ENCODE measurements at places on chromosomes 2 and 18.

GRCh38 chr2:36889795-36890194, 76.5 kb downstream of the STRN start:
- peak; percentile 88 for DNase-seq

GRCh38 chr2:58720770-58721697, 479.9 kb upstream of the FANCL start:
- DNase-seq = no peak

DNA sequence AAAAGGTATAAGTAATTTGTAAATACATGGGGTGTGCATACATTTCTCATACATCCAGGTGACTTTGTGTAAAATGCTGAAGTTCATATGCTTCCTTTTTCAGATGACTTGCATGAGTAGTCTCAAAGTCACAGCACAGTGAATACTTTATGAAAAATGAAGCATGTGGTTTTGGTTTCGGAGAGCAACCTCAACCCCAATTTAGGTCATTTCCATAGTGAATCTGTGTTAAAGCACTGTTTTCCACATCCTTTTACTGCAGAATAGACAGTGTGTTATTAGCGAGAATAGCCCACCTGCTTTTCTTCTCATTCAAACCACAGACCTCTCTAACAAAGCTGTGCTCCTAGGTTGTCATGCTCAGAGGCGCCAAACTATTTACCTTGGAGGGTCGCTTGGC, 204.4 kb upstream of the RASGRP3 start:
- no peak for DNase-seq

DNA sequence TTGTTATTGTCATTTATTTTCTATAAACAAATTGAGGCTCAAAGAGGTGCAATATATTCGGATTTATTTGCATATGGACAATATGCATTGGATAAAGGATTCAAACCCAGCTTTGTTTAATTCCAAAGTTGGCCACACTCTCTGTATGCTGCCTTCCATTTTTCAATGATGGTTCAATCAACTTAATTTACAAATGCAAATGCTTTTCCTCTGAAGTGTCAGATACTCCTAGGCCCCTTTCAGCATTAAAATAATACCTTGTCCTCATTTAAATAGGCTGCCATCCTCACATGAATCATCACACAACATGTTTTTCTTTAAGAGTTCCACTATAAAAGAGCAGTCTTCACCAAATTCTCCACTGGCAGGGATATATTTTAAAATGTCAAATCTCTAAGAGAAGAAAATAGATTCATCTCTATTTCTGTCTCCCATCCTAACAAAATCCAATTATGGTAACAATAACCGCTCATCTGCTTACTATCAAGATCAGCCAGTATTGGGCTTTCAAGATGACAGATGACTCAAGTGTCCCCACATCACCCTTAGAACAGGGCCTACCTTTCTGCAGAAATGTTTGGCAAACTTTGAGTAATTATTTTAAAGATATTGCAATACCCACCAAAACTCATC, 114.8 kb downstream of the SCG2 start:
- no peak for DNase-seq

GRCh38 chr2:159620796-159621195, 4.4 kb upstream of the BAZ2B start:
- DNase-seq = no peak

GRCh38 chr2:235570256-235570655, 76.4 kb downstream of the AGAP1 start:
- DNase-seq = no peak

GRCh38 chr18:50429207-50429948, 54.5 kb downstream of the SKA1 start:
- no peak for DNase-seq

DNA sequence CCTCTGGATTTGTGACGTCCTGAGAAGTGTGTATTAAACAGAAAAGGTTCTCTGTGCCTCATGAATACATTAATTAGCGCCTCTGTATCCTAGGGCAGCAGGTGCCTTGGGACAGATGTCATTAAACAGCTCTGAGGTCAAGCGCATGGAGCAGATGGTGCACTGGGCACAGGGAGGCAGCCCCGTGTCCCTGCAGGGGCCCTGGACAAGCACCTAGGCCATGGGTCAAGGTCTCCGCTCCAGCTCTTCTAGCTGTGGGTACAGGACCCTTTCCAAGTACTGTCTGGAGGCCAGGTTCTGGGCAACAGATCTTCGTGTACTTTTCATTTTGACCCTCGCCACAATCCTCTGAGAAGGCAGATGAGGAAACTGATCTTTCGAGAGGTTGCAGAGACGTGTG, 126.4 kb downstream of the KCTD1 start:
- DNase-seq = no peak

- peak; percentile 21 for DNase-seq
These were observed 190.3 kb upstream of the SLC8A1 start for GRCh38 chr2:40642237-40642636.

DNA sequence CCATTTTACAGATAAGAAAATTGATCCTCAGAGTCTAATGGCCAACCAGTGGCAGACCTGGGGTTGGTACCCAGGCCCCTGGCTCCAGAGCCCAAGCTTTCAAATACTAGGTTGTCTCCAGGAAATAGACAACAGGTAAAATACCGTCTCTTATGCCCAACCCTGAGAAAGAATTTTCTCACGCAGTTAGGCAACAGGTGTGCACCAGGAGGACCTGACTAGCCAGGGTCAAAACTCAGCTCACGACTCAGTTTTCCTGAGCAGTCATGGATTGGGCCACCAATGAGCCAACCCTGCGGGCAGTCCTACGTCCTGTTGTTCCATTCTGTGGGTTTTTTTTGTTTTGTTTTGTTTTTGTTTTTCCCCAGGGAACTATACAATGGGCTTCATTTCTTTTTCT, 13.5 kb downstream of the TRIB2 start:
- no peak for DNase-seq

GRCh38 chr2:8505311-8505920, 176.4 kb upstream of the ID2 start:
- no peak for DNase-seq

GRCh38 chr18:41905786-41906527, 49.1 kb upstream of the PIK3C3 start:
- no peak for DNase-seq

- DNase-seq = no peak
These were observed 63.9 kb downstream of the TMEM131 start for GRCh38 chr2:97931858-97932225.

DNA sequence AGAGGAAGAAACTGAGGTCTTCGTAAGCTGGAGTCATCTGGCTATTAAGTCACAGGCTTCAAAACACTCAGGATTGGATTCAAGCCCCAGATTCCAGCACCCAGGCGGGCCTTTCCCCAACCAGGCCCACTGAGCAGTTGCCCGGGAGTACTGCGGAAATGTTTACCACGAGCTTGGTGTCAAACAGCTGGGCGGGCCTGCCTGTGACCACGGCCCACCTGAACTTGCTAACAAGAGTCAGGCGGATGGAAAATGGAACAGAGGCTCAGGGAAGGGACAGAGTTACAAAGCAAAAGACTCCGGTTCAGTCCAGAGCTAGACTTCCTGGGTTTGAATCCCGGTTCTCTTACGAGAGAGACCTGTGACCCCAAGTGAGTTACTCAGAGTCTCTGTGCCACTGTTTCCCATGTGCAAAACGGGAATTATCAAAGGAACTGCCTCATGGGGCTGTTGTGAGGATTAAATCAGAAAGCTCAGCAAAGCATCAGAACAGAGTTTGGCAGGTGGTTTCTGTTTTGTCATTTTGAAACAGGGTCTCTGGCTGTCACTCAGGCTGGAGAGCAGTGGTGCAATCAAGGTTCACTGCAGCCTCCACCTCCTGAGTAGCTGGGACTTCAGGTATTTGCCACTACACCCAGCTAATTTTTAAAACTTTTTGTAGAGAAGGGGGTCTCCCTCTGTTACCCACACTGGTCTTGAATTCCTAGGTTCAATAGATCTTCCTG, 49.0 kb upstream of the TFCP2L1 start:
- no peak for DNase-seq

GRCh38 chr18:76416911-76417310, 78.1 kb downstream of the ZNF516 start:
- peak; percentile 37 for DNase-seq

- no peak for DNase-seq
These were observed at the start of gene ASPRV1 for GRCh38 chr2:69961496-69961895. Gene ASPRV1, minus strand, starts transcription at chr2:69961631. Its CDS starts 195 bp downstream, at chr2:69961436.

DNA sequence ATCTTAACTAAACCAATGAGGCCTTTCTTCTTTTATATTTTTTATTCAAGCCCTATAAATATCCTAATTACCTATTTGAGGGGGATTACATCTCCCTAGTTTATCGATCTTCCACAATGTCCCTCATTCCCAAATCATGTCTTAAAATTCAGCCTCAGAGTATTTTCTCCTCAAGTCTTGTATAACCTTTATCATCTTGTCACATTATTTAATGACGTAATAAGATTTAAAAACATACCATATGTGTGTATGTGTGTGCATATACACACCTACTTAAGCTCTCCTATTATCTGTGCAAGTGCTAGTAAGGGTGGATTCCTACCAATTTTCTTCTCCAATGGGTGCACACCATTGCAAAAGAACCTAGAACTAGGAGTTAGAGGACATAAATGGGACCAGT, 421.1 kb downstream of the FIGN start:
- DNase-seq = no peak

DNA sequence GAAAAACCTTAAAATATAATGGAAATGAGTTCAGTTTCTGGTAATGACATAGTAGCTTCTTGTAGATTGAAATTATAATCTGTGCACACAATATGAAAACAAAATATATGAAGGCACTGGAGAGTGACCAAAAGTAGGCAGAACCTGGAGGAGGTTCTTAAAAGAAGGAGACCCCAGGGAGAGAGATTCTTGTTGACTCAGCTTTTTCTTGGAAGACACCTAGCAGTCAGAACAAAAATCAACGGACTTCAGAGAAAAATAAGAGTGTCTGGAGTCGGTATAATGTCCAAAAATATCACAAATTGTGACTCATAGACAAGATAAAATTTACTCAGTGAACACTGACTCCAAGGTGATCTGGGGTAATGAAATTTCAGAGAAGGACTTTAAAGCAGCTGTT, 286.5 kb downstream of the CCDC178 start:
- no peak for DNase-seq

DNA sequence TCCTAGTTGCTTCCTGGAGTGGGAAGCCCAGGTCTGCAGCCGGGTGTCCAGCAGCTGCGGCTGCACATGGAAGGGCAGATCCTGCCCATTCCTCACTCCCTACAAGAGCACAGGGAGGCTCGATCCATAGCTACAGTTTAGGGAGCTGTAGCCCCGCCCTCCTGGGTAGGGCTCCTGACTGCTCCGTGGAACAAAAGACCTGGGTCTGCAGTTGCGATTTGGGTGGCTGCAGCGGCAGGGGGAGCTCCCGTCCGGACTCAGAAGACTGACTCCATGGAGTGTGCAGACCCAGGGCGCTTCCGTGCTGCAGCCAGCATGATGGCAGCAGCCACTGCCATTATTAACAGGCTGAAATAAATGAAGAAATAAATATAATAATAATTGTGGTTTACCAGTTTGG, 157.3 kb downstream of the CTNNA2 start:
- no peak for DNase-seq

GRCh38 chr18:21680161-21680560, 24.4 kb downstream of the ABHD3 start:
- DNase-seq = no peak

GRCh38 chr2:109402980-109403840, 210.6 kb downstream of the SEPTIN10 start:
- no peak for DNase-seq

- DNase-seq = no peak
These were observed 54.1 kb upstream of the HS6ST1 start for GRCh38 chr2:128372621-128373341.

GRCh38 chr2:163123526-163123925, 285.0 kb upstream of the KCNH7 start:
- DNase-seq = no peak

DNA sequence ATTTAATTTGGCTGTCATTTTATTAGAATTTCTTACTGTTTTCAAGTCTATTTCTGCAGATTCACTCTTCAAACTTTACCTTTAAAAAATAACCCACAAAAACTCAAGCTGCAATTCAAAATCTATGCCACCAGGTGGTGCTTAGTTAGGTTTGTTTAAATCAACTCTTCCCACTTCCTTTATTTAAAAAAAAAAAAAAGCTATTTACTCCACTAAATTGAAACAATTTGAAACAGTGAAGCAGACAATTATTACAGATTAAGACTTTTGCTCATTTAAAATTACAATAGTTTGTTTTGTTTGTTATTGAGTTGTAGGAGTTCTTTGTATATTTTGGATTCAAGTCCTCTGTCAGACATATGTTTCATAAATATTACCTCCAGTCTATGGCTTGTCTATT, 300.0 kb downstream of the PDE11A start:
- DNase-seq = no peak

DNA sequence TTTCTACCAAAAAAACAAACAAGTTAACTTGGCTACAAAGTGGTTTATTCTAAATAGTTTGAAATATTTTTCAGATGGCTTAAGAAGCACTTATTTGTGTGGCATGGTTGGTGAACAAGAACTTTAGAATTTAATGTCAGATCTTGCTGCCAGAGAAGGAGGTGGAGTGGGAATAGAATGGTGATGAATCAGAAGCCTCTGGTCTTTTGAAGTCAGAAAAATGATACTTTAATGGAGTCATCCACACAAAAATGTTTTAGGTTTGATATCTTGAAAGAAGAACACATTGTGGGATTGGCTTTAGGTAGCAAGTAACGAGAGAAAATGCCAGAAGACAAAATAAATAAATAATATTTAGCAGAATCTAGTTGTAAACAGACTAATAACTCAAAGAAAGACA, 243.1 kb upstream of the FANCL start:
- peak; percentile 7 for DNase-seq

GRCh38 chr18:23401400-23402347, 51.4 kb upstream of the RIOK3 start:
- no peak for DNase-seq

GRCh38 chr2:30656079-30656478, 151.2 kb downstream of the CAPN13 start:
- no peak for DNase-seq

- DNase-seq = no peak
These were observed 43.0 kb downstream of the KLF7 start for GRCh38 chr2:207122651-207123334.

DNA sequence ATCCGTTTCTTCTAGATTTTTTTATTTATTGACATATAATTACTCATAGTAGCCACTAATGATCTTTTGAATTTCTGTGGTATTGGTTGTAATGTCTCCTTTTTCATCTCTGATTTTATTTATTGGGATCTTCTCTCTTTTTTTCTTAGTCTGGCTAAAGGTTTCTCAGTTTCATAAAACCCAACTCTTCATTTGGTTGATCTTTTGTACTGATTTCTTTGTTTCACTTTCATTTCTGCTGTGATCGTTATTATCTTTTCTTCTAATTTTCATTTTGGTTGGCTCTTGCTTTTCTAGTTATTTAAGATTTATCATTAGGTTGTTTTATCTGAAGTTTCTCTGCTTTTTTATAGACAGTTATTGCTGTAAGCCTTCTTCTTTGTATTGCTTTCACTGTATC, 463.6 kb upstream of the CRIM1 start:
- DNase-seq = no peak

GRCh38 chr2:189222468-189223105, 43.0 kb upstream of the COL5A2 start:
- DNase-seq = no peak

GRCh38 chr2:12971581-12972365, 255.0 kb downstream of the TRIB2 start:
- no peak for DNase-seq

All from AG09309 (cell line).